ENCODE measurements at places on chromosomes 16 and 17. TPM values are rescaled to one million over a fixed set of nuclear protein-coding genes. Genes with fewer than 3 reads are reported as not detected.
A peak's percentile ranks its signal among the peaks of the same experiment; 100 is the strongest.

CHD9NB gene
- 2.0 TPM for total RNA-seq

- H3K4me1 ChIP-seq, result peaks cover 4% of the 10 kb centered on the region
- no peak overlapping the region for H3K27ac ChIP-seq
- no peaks in the 10 kb centered on the region for H3K36me3 ChIP-seq
- peaks cover 7% of the 10 kb centered on the region for H3K27me3 ChIP-seq
- no peak overlapping the region for H3K4me3 ChIP-seq
These were observed 5.5 kb upstream of the RPTOR start for GRCh38 chr17:80539022-80539641.

- H3K27ac ChIP-seq, result peak overlapping the region; percentile 55
- H3K4me1 ChIP-seq, result peaks cover 28% of the 10 kb centered on the region
- peak overlapping the region; percentile 7 for H3K4me3 ChIP-seq
- peaks cover 9% of the 10 kb centered on the region for H3K27me3 ChIP-seq
- peaks cover 33% of the 10 kb centered on the region for H3K36me3 ChIP-seq
These were observed 64.9 kb upstream of the CHMP6 start for GRCh38 chr17:80926591-80927250.

GRCh38 chr17:58364270-58364942 lies 12.4 kb upstream of the SUPT4H1 start:
- no peak overlapping the region for H3K27ac ChIP-seq
- H3K4me1 ChIP-seq, result peaks cover 2% of the 10 kb centered on the region
- peaks cover 4% of the 10 kb centered on the region for H3K36me3 ChIP-seq
- H3K27me3 ChIP-seq, result no peaks in the 10 kb centered on the region
- DNase-seq, result no peak

GRCh38 chr17:16301963-16302855 lies 51.1 kb downstream of the CENPV start:
- H3K4me1 ChIP-seq, result peaks cover 9% of the 10 kb centered on the region
- H3K27ac ChIP-seq, result no peak overlapping the region
- H3K27me3 ChIP-seq, result no peaks in the 10 kb centered on the region
- H3K36me3 ChIP-seq, result peaks cover 7% of the 10 kb centered on the region
- DNase-seq, result no peak

DNA sequence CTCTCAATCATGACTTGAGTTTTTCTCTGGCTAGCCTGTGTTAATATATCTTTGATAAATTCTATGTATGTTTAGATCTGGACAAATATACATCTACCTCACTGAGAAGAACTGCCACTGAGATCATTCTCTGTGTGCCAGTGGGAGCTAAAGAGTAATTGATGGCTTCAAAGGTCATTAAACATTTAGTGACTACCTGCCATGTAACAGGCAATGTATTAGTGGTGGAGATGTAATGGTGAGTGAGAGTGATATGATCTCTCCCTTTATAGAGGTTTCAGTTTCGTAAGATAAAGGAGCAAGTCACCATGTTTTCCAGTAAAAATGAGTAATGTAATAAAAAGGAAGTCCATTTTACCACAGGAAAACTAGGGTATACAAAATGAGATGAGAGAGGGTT lies 235.8 kb upstream of the CDH8 start:
- no peak for DNase-seq
- H3K27ac ChIP-seq, result no peak overlapping the region
- peaks cover 7% of the 10 kb centered on the region for H3K4me1 ChIP-seq
- no peak overlapping the region for H3K4me3 ChIP-seq

TEX19 gene
- total RNA-seq, result 0.26 TPM

CCL1 gene
- total RNA-seq, result not detected

- H3K27me3 ChIP-seq, result peaks cover 2% of the 10 kb centered on the region
- DNase-seq, result no peak
- no peak overlapping the region for H3K27ac ChIP-seq
- H3K4me1 ChIP-seq, result no peaks in the 10 kb centered on the region
These were observed 385.0 kb downstream of the CDH11 start for GRCh38 chr16:64736857-64737256.

GRCh38 chr17:49003557-49004511 lies 6.6 kb downstream of the IGF2BP1 start:
- peak overlapping the region; percentile 87 for H3K4me3 ChIP-seq
- DNase-seq, result peak; percentile 41
- H3K36me3 ChIP-seq, result peaks cover 49% of the 10 kb centered on the region
- H3K27me3 ChIP-seq, result peaks cover 8% of the 10 kb centered on the region

DNA sequence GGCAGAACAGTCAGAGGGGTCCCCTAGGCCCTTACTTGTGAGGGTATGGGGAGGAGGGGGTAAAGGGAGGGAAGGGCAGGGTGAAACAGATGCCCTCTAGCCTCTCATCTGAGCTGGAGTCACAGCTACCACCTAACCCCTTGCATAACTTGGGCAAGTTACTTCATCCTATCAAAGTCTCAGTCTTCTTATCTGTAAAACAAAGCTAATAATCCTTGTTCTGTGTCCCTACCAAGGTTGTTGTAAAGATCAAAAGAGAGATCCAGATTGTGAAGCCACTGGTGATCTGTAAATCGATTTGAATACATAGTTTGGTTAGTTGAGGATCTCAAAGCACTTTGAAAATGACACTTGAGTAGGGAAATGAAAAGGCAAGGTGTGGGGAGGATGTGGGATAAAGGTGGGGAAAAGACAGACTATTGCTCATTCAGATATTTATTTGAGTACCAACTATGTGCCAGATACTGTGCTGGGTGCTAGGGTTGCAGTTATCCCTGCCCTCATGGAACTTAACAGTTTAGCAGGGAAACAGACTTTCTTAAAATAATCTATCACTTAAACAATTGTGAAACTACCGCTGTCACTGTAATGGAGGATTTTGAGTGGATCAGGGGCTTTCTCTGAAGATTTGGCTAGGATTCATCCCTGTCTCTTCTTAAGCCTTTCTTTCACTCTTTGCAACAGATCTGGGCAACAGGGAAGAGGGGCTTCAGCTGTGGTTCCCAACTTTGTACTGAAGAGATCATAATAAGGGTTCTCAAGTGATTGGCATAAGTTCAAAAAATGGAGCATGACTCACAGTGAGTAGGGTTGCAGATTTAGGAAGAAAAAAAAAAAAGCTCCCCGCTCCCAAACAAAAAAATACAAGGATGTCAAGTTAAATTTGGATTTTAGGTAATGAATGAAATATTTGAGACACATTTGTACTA lies 3.0 kb downstream of the HEATR9 start:
- no peak for DNase-seq
- H3K27ac ChIP-seq, result no peak overlapping the region
- no peaks in the 10 kb centered on the region for H3K4me1 ChIP-seq
- no peaks in the 10 kb centered on the region for H3K36me3 ChIP-seq

DNA sequence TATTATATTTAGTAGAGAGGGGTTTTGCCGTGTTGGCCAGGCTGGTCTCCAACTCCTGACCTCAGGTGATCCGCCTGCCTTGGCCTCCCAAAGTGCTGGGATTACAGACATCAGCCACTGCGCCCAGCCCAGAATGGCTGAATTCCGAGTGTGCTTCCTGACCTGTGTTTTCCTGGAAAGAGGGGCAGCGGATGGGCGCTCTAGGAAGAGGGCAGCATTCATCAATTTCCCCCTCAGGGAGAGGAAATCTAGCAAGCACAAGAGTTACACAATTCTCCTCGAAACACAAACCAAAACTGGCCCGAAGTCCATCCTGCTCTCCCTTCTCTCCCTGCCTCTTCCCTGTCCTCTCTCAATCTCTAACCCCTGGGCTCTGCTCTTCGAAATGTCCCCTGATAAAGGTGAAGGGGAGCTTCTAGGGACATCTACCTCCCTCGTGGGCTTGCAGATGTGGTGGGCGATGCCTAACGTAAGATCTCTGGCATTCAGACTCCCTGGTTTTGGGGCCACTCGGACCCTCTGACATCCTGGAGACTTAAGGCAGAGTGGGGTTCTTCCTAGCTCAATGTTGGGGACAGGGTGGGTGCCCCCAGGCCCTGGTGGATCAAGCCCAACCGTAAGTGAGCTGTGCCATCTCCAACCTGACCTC lies 1.0 kb downstream of the IL27 start:
- H3K4me3 ChIP-seq, result no peak overlapping the region
- DNase-seq, result no peak
- no peaks in the 10 kb centered on the region for H3K36me3 ChIP-seq

GRCh38 chr17:82428546-82428945 lies 10.2 kb upstream of the OGFOD3 start:
- no peak overlapping the region for H3K27ac ChIP-seq
- peaks cover 10% of the 10 kb centered on the region for H3K4me1 ChIP-seq
- no peak for DNase-seq
- peaks cover 2% of the 10 kb centered on the region for H3K27me3 ChIP-seq
- no peaks in the 10 kb centered on the region for H3K36me3 ChIP-seq

DNA sequence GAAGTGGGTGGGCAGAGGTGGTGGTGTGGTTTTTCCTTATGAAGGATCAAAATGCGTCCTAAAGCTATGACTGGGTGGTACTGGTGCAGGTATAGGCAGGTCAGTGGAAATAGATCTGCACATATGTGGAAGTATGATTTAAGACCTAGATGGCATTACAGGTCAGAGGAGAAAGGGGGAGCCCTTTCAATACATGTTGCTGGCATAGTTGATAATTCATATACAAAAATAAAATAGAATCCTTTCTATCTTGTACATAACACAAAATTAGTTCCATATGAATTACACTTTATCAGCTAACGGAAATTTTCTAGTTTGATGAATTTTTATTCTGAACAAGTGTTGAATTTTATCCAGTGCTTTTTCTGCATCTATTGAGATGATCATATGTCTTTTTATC lies 20.8 kb upstream of the PIK3R5 start:
- H3K4me3 ChIP-seq, result no peak overlapping the region
- no peak overlapping the region for H3K27ac ChIP-seq
- H3K4me1 ChIP-seq, result no peaks in the 10 kb centered on the region
- H3K27me3 ChIP-seq, result peaks cover 2% of the 10 kb centered on the region

DNA sequence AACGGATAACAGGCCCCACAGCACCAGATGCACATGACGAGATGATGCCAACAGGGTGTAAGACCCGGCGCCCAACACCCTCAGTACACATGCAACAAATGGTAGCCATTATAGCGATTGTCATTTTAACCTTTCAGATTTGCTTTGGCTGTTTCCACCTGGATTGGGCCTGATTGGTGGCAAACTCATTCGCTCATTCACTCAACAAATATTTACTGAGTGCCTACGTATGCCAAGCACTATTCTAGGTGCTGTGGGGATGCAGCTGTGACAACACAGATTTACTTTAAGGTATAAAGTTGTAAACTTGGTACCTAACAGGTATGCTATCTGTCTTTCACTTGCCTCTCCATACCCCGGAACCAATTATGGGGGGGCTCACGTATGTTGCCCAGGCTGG lies 66.8 kb downstream of the SRCIN1 start:
- no peak overlapping the region for H3K27ac ChIP-seq
- no peak overlapping the region for H3K4me3 ChIP-seq
- no peak for DNase-seq
- H3K4me1 ChIP-seq, result peaks cover 2% of the 10 kb centered on the region
- no peaks in the 10 kb centered on the region for H3K36me3 ChIP-seq

DNA sequence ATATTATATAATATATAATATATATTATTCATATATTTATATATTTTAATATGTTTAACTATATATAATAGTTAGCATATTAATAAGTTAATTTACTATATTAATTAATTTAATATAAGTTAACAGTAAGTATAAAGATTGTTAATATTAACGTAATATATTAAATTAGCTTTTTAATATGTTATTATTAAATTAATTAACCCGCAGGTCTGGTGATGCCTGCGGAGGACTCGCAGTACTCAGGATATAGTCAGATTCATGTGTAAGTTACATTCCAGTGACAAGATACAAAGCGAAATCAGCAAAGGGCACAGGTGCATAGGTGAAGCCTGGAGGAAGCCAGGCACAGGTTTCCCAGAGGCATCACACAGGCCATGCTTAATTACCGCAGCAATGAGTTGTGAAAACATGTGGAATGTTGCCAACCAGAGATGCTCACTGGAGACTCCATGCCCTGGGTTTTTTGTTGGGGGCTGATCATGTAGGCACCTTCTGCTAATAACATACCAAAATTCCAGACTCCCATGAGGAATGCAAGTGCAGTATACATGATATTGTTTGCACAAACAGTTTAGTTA lies 130.4 kb upstream of the MPHOSPH6 start:
- no peaks in the 10 kb centered on the region for H3K36me3 ChIP-seq
- no peak overlapping the region for H3K27ac ChIP-seq
- no peaks in the 10 kb centered on the region for H3K4me1 ChIP-seq

- peak; percentile 51 for DNase-seq
- H3K36me3 ChIP-seq, result peaks cover 22% of the 10 kb centered on the region
- H3K4me3 ChIP-seq, result peak overlapping the region; percentile 97
- H3K27me3 ChIP-seq, result peaks cover 8% of the 10 kb centered on the region
- peak overlapping the region; percentile 94 for H3K27ac ChIP-seq
These were observed 1.2 kb downstream of the GPRC5B start for GRCh38 chr16:19883296-19883965.

GCSH gene
- 30.3 TPM for total RNA-seq

DNA sequence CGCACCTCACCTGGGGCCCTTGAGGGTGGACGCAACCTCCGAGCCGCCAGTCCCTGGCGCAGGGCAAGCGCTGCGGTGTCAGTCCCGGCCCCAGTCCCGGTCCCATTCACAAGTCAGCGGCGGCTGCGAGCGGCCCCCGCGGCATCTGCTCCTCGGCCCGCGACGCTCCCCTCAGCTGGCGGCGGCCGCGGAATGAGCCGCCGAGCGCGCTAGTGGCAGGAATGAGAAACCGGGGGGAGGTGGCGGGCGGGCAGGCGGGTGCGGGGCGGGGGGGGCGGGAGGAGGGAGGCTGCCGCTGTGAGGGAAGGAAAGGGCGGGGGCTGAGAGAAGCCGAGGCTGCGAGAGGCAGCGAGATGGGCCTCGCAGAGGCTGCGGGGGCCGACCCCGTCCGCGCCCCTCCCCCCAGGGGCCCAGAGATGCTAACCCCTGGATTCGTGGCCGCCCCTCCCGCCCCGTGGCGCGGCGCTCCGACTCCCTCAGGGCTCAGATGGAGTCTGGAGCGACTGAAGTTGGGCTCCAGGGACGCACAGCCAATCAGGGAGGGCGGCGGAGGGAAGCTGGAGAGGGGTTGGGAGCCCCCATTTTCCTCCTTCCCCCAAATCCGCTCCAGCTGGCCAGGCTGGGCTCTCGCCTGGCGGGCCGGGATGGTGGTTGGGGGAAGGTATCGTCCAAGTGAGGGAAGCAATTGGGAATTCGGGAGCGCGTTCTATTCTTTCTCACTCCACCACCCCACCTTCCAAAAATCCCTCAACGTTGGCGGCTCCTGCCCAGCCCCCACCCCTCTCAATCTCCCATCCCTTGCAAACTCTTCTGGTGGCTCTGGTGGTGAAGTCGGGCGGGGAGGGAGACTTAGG lies at the start of gene CDH11:
Gene CDH11 (minus strand): TSS at position 194 of the 854 bp plus-strand sequence. CDS start 117,194 bp downstream, outside the sequence.
- H3K4me1 ChIP-seq, result peaks cover 20% of the 10 kb centered on the region
- H3K4me3 ChIP-seq, result peak within 1 kb of the TSS; percentile 95
- peak; percentile 62 for DNase-seq
- H3K27me3 ChIP-seq, result peaks cover 11% of the 10 kb centered on the region
- H3K27ac ChIP-seq, result no peak within 1 kb of the TSS
- H3K36me3 ChIP-seq, result no peaks in the 10 kb centered on the region

ZSCAN10 gene
- 50.7 TPM for total RNA-seq

TMC5 gene
- total RNA-seq, result 0.69 TPM
